ENCODE measurements at places on chromosomes 1 and 21. TPM values are rescaled to one million over a fixed set of nuclear protein-coding genes. Genes with fewer than 3 reads are reported as not detected.

DNA sequence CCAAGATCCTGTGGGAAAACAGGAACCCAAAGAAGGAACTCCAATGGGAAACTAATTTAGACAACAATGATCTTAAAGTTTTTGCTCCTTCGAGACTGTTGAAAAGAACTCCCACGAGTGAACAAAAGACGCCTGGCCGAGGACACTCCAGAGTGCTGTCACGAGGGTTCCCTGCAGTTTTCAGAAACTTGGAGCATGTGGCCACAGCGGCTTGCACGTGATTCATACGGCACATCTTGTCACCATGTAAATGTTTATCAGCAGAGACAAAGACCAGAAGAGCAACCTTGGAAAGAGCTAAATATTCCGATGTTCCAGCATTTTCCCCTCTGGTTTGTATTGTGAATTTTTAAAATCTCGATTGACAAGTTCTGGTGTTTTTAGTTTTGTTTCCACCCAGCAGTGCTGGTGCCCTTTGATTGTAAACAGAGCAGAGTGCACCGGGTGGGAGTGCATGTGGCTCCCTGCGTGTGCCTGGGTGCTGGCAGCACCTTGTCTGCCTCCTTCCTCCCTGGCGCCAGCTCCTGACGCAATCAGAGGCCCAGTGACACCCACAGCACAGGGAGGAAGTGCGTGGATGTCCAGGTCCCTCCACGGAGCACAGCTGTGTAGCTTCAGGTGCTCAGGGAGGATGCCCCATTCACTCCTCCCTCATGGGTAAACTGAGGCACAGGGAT, 23.0 kb downstream of the LRRC3 start:
- no peak for DNase-seq

The TEX38 gene
- total RNA-seq, result not detected

DNA sequence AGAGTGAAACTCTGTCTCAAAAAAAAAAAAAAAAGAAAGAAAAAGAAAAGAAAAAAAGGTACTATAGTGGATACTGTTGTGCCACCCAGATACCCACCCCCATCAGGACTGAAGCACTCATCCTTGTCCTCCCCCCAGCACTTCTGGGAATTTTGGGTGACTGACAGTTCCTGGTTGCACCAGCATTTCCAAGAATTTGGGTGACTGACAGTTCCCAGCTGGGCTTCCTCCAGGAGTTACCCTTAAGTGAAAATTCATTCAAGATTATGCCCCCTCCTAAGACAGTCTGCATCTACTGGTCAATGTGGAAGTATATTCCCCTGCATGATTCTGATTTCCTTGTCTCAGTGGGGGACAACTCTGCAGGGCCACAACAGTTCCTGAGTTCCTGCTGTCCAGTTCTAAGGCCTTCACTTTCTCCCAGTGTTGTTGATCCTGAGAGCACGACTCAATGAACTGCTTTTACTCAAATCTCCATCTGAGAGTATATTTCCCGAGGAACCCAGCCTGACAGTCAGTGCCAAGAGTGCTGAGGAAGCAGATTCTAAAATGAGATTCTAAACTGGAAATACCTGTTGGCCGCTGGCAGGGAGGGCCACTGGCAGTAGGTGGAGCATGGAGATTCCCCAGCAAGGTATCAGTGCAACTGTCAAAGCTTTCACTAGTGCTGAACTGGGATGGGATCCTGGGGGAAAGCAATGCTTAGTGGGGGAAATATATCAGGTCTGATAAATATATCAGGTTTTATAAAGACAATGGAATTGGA, 18.5 kb downstream of the RIIAD1 start:
- DNase-seq, result peak; percentile 37

DNA sequence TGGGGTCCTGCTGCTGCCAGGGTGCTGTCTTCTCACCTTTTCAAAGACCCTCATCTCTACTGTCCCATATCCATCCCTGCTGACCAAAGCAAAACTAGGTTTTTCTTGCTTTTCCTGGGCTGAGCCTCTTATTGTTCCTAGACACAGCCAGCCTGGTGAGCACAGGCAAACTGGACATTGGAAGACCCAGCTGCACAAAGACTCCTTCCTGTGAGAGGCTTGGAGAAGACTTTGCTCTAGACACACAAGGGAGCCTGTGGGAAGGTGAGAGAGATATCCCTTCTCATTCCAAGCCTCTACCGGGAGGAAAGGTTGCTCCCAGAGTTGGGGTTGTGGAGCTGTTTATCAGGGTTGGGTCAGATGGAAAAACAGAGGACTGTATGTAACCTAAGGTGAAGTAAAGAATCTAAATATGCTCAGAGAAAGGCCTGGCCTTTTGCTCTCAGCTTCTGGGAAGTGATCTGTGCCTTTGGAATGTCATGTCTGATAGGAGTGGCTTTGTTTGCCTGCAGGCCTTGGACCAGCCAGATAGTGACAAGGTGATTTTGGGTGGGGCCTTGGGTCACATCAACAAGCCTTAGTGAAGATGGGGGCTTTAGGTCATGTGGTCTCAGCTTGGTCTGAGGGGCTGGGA, 87.6 kb upstream of the RUNX1 start:
- DNase-seq, result no peak

DNA sequence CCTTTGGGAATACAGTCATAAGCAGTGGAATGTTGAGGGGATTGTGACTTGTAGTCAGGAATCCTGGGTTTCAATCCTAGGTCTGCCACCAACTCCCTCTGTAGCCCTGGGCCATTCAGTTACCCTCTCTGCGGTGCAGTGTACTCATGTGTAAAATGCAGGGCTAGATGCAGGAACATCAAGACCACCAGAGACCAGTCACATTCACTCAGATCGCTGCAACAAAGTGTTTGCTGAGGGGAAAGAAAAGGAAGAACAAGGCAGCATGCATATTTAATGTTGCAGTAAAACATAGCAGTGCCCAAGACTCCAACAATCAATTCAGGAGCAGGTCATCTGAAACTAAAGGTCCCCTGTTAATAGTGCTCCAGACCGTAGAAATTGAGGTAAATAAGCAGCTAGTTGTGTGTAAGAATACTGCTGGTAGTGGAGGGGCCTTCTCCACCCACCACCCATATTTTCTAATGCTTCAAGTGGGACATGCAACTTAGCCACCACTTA, 410.7 kb downstream of the OMA1 start:
- DNase-seq, result no peak

The ASCL5 gene
- not detected for total RNA-seq

DNA sequence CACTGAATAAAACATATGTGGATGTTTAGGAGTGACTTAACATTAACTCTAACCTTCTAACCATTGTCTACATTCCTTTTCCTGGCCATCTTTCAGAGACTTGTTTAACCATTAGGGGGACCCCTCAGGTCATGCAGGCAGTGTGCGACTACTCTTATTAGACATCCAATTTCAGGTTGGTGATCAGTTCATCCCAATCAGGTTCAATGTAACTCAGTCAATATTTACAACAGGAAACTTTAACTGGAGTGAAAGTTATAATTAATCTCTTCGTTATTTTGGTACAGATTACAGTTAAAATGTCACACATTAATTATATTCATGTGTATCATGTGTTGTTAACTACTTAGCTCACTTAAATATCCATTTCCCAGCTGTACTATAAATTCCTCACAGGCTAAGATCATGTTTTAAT, 68.8 kb upstream of the RGS1 start:
- no peak for DNase-seq

The OR2AK2 gene
- not detected for total RNA-seq

DNA sequence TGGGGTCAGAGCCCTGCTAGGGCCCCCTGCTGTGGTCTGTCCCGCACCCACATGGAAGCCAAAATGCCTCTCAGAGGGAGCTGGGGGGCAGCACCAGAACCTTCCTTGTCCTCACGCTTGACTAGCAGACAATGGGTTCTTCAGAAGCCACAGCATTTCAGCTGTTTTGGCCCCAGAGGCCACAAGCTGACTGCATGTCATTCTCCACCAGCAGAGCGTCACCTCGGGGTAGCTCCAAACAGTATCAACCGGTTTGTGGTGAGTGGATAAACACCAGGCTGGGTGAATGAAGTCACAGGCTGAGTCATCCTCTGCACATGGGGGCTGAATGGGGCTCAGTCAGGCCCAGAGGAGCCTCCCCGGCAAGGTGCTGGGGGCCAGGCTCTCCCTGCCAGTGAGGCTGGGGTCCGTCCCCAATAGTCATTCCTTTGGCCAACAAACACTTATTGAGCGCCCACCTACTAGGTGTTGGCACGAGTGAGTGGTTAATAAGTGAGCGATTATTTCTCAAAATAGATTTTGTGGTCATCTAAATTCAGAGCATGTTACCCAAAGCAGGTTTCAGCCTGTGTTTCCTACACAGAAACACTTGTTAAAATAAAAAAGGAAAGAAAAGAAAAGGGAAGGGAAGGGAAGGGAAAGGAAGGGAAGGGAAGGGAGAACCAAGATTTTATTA, 9.1 kb downstream of the OLIG1 start:
- peak; percentile 64 for DNase-seq

DNA sequence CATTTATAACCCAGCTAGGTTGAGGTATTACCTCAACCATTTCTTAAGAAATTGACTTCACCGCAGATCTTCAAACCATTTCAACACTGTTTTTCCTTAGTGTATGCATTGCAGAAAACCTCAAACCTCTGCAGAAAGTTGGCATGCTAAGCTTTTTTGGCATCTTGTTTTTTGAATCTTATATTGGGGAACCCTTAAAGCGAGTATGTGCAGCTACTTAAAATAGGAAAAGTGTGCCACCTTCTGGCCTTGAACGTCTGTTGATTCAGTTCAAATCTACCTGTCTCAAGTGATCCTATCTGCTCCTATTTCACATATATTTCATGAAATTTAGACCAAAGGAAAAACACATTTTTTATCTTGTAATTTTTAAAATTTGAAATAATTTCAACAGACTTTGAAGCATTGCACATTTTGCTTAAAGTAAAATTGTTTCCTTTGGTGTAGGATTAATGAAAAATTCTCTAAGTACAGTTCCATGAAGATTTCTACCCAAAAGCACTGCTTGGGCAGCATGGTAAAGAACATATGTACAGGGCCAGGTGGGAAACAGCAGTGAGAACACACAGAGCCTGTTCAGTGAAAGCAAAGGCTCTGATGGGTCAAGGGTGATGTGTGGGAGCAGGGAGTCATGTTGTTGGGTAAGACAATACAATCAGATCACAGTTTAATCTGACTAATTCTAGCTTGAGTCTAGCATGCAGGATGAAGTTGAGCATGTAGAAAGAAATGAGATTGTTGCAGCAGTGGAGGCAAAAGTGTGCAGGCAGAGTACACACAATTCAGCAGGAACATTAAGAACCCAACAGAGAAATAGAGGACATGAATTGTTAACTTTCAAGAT, 17.2 kb downstream of the HENMT1 start:
- peak; percentile 54 for DNase-seq

The SPRR1A gene
- not detected for total RNA-seq

The MAP3K21 gene
- 11.9 TPM for total RNA-seq

DNA sequence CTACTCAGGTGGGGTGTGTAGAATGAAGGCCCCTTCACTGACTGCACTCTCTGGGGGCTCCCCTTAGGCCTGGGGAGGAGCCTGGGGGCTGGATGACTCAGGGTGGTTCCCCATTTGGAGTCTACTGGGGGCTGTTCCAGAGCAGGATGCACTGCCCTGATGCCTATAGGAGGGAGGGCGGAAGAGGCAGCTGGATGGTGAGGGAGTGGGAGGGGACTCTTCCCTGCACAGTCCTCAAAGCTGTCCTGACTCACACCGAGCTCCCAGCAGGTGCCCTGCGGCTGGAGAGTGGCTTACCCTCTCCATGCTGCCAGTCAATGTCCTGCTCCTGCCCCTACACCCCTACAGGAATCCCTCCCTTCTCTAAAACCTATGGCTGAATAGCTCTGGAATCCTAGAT, 204.4 kb downstream of the TRABD2B start:
- no peak for DNase-seq

DNA sequence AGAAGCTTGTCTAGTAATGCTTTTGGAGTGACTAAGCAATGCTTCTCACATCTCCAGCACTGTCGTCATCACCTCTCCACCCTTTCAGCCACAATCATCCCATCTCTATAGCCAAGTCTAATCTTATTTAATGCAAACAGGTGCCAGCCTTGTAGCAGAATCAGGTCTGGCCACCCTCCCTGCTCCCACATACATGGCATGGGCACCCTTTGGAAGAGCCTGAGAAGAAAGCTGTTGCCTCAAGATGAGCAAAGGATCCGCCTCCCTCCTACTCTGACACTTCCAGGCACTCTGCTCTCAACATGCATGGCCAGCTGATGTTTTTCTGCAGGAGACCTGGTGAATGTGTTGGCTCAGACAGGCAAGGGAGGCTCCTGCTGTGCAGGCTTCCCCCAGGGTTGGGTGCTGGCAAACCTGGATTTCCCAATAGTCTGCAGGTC, 113.1 kb upstream of the GRIK3 start:
- no peak for DNase-seq

- DNase-seq, result no peak
These were observed 39.3 kb upstream of the COL6A2 start for GRCh38 chr21:46058431-46059145.

The S100A16 gene
- 45.0 TPM for total RNA-seq

GRCh38 chr1:29466258-29466657, 229.9 kb downstream of the PTPRU start:
- no peak for DNase-seq

- no peak for DNase-seq
These were observed 2.6 kb downstream of the C1orf21 start for GRCh38 chr1:184389446-184389845.

The OR6K3 gene
- 0.23 TPM for total RNA-seq

- no peak for DNase-seq
These were observed 122.2 kb downstream of the RUNX1 start for GRCh38 chr21:34926803-34927467.

DNA sequence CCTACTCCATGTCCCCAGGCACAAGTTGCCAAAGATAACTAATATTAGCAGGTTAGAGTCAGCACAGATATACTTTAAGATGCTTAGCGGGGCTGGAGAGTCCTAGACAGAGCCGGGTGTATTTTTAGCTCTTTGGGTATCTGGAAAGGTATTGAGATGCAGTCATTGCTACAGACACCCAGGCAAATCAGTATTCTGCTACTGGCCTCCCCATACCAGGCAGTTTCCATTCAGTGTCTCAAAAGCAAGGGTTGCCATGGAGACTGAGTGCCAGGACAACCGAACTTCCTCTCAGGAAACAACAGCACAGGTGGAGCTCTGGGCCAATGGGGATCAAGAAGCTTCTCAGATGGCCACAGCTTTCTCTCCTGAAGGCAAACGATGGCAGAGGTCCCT, 45.3 kb downstream of the KCNC4 start:
- DNase-seq, result no peak

GRCh38 chr1:227191607-227192006, 126.7 kb downstream of the CDC42BPA start:
- DNase-seq, result no peak

- no peak for DNase-seq
These were observed 50.5 kb upstream of the IL12RB2 start for GRCh38 chr1:67257173-67257535.
